ENCODE measurements at places on chromosomes 4 and X.

GRCh38 chr4:6926681-6927478 lies 17.3 kb downstream of the TBC1D14 start:
- DNase-seq: no peak

DNA sequence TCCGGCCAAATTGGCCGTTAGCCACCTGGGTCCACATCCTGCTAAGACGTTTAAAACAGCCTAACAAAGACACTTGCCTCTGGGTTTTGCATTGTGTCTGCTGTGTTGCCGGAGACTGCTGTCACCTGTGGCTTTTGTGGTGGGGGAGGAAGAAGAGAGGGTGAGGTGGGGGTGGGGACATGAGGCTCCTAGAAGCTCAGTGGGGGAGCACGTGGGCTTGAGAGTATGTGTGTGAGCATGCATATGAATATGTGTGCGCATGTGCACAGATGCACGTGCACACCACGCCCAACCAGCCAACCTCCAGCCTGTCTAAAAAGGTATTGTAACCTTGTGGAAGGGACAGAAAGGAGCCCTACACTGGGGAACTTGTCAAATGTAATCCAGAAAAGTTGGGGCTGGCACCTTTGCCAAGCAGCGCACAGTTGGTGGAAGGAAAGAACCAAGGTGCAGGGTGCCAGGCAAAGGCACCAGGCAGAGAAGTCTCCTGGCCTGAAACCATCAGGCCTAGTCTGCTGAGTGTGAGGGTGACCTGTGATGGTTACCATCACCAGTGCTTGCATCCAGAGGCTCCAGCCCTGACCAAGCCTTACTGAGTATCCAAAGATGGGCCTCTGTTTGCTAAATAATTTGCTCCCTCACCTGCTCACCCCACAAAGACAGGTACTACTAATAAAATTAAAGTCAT lies 10.1 kb upstream of the SASH3 start:
- DNase-seq: no peak

DNA sequence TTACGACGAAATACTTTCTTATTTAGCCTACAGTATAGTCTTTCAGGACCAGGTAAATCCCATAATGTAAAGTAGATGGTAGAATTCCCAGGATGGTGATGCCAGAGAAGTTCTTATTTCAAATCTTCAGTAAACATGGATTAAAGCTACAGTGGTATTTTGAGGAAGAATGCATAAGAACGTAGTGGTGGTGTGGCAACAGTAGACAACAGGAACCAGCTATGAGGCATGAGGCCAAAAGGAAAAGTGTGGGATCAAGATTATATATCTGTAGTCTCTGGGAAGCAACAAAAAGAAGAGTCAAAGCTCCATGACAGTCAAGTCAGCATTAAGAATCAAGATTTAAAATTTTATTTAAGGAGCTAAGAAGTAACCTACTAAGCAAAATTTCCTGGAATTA lies 60.2 kb downstream of the METTL14 start:
- DNase-seq: no peak

DNA sequence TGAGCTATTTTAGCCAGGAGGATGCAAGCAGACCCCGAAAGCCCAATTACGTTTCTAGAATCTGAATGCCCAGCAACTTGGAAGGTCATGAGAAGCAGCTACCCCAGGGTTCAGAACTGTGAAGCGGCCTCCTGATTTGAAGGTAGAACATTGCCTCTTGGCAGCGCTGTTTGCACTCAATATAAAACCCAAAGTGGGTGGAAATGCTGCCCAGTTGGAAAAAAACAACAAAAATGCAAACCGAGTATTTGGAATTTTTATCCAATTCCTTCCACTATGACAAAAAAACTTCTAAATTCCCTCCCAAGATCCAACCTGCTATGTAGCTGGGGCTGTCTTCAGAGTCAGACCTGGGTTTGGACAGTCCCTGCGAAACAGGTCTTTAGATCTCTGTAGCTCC lies 103.3 kb upstream of the RBPJ start:
- no peak for DNase-seq

GRCh38 chr4:18578307-18578706 lies 556.8 kb upstream of the LCORL start:
- no peak for DNase-seq

- DNase-seq: no peak
Observed at GRCh38 chr4:46994007-46994405, 625 bp upstream of the GABRA4 start.

GRCh38 chrX:145405012-145405411 lies 157.7 kb downstream of the SPANXN1 start:
- DNase-seq: no peak

- no peak for DNase-seq
Observed at GRCh38 chrX:74521961-74522751, 92.3 kb downstream of the RLIM start.

DNA sequence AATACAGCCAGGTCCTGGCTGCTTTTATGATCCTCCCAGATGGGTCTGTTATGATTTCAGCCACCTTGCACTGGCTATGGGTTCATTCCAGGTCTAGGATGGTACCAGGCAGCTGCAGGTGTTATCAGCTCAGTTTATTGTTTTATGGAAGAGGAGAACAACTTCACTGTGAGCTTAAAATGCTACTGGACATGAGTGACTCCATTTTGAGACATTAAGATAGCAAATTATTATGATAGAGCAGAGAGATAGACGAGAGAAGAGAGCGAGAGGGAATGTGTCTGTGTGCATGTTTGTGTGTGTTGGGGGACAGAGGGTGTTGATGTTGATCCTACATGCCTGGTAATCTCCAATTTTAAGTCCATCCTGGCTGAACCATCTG lies 820.2 kb downstream of the FSTL5 start:
- DNase-seq: no peak

- DNase-seq: no peak
Observed at GRCh38 chr4:7068279-7068842, 497 bp upstream of the GRPEL1 start.

DNA sequence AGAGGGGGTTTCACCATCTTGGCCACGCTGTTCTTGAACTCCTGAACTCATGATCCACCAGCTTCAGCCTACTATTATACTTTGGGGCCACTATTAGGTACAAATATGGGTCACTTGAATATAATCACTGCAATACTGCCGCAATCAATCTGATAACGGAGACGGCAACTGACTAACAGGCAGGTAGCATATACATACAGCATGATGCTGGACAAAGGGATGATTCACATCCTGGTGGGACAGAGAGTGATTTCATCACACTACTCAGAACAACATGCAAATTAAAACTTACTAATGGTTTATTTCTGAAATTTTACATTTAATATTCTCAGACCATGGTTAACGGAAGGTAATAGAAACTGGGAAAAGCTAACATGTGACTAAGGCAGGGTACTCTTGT lies 10.9 kb downstream of the LRBA start:
- DNase-seq: no peak

- DNase-seq: no peak
Observed at GRCh38 chr4:1763550-1764080, 29.5 kb upstream of the FGFR3 start.

DNA sequence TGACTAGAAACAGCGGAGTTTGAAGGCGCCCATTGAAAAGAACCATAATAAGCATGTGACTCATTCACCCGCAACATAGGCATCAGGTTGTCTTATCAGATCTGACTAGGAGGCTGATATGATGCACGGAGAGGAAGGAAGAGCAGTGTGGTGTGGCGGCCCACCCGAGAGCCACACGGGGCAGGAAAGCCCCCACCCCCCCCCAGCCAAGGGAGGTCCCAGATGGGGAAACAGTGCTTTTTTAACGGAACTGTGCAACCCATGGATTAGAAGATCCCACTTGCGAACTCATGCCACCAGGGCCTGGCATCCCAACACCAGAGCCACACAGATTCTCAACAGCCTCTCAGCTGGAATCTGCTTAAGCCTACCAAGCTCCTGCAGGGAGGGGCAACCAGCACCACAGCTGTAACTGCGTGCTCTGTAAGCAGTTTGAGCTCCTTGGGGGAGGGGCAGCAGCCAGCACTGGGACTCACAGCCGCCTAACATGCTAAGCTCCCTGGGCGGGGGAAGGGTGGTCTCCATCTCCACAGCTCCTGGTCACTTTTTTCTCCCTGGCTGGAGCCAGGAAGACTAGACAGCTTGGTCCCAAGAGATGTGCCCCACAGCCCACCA lies 466.2 kb downstream of the PDGFC start:
- no peak for DNase-seq

DNA sequence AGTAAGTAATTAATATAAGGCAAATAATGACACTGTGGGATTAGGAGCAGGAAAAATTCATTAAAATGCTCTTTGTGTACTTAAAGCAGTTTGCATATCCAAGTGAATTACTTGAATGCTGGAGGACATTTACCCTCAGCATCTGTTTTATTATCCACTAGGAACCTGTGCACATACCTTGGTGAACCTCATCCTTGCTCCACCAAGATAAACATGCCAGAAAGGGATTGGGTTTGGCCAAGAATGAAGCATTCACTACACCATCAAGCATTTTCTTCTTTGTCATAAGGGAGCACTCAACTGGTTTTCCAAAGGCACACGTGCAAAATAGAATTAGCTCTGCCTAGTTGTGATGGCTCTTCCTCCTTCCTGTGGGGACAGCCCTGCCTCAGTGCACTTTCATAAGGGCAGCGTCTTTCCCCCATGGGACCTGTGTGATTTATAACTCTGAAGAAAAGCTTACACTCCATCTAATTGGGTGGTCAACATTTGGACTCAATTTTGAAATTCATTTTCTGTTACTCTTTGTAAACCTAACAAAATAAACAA lies 291.7 kb downstream of the USP46 start:
- DNase-seq: no peak

DNA sequence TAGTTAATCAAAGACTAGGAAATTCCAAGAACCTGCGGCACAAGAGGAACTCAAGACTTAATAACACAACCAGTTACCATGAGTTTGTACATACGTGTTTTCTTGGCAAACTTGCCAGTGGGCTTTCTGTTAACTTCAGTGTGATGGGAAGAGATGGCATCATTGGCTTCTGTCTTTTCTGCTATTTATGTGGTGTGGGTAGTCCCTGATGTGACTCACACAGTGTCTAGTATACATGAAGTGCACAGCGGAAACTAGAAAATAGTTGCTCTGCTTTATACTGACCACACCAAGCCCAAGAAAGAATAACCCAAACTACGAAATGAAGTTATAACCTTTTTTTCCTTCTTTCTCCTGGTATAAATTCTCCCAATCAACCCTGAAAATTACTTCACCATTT lies 24.5 kb downstream of the DAPP1 start:
- no peak for DNase-seq

DNA sequence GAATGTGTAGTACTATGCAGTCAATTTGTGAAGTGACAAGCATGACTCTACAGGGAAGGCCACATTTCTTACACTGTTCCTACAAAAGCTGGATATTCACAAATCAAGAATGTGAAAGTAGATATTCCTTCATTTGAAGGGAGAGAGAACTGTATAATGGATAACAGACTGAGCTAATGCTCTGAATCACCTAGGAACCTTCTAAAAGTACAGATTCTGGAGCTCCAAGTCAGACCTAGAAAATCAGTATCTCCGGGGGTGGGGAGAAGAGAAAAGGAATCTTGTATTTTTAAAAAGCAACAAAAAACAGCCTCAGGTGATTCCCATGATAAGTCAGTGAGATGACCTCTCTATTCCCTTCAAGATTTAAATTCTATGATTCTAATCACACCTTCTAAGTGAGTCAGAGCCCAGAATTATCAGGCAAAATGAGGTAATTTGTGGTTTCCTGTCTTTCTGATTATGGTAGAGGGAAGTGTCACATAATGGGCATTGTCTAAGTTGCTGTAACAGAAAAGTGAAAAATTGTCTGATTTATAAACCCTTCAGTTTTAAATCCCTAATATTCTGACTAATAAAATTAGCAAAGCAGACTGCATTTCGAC lies 80.9 kb downstream of the IL21 start:
- DNase-seq: no peak

DNA sequence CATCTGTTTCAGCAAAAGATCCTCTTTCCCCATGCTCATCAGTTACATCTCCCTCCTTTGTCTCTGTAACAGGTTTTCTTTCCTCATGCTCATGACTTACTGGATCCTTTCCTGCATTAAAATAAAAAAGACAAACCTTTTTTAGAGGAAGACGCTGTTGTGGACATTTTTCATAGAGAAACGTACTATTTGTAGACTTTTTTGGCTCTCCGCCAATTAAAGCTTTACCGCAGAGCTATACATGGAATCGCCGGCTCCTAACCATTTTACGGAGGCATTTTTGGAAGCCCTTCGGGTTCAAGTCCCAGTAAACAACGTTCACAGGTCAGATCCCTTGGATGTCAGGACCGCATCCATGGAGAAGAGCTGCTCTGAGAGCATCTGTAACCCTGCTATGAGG lies 1.3 kb downstream of the FAM9C start:
- no peak for DNase-seq

- DNase-seq: no peak
Observed at GRCh38 chr4:131296192-131296591, 1852.9 kb upstream of the PCDH10 start.

DNA sequence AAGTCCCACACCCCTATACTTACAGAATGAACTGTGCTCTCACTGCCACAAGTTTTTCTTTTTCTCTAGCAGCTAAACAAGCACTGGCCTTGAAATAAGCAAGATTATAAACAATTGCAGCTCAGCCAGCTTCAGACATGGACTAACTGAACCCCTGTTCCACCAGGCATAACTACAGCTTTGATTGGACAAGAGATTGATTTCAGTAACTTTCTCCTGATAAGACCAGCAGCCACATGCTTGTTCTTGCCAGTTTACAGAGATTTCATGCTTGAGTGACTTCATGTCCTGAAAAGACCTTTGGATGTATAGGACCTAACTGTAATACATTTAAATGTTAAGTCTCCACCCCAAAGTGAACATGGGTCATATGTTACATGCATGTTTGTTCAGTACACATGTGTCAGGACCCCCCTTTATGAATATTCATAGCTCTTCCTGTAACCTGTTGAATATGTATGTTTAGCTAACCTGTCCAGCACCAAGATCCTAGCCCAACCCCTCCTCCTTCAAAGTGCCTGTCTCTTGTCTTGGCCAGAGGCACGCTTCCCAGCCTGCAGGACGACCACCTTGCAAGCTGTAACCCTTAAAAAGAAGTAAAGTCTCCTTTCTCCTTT lies 27.9 kb downstream of the ZNF275 start:
- peak; percentile 80 for DNase-seq

DNA sequence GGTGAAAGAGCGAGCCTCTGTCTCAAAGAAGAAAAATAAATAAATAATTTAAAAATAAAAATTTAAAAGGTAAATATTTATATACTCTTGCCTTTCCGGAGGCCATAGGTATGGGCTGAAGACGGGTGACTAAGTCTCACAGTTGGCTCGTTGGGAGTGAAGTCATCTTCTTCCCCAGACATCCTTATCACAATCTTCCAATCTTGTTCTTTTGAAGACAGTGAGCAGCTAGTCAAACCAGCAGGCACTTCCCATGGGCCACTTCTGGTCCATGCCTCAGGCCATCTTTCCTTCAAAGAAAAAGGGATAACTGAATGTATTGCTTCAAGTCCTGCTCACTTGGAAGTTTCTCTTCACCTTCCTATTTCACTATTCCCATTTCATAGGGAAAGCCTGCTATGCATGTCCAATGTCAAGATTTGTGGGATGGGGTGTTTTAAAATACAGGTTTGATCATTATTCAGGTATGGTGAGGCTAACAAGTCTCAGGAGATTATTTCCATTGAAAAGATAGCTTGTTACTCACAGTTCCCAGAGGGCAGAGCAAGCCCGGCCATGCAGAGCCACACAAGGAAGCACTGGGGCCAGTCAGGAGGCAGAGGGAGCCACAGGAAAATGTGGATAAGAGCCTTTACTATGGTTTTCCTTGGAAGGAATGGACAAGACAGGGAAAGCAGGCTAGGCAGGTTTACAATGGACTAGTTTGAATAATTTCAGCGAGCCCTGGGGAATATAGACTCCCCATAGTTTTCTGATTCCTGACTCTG lies 33.3 kb upstream of the VCX2 start:
- no peak for DNase-seq
